ENCODE measurements at places on chromosomes 4 and X. TPM values are rescaled to one million over a fixed set of nuclear protein-coding genes. Genes with fewer than 3 reads are reported as not detected.

Gene RAB41
- total RNA-seq = not detected

Gene ADAMTS3
- 2.1 TPM for total RNA-seq

Gene MAP9
- total RNA-seq = 12.6 TPM

Gene NCBP2L
- total RNA-seq = not detected

Gene KLHL13
- 22.5 TPM for total RNA-seq

Gene ASB5
- 0.51 TPM for total RNA-seq

Gene CENPE
- 1.5 TPM for total RNA-seq

Gene DDX53
- total RNA-seq = not detected

Gene NAA11
- total RNA-seq = not detected

Gene PRSS12
- total RNA-seq = 59.9 TPM

Gene SPANXN4
- total RNA-seq = not detected

Gene POU3F4
- total RNA-seq = not detected

GRCh38 chrX:48711929-48712505, 15.5 kb downstream of the SUV39H1 start:
- DNase-seq = no peak

- no peak for DNase-seq
These were observed 20.4 kb upstream of the SH3KBP1 start for GRCh38 chrX:19907794-19908193.

GRCh38 chr4:151329217-151330007, 4.0 kb upstream of the SH3D19 start:
- DNase-seq = no peak

GRCh38 chr4:168759959-168760527, 250.0 kb downstream of the CBR4 start:
- DNase-seq = no peak

GRCh38 chr4:139808808-139809756, 143.5 kb downstream of the MGST2 start:
- DNase-seq = peak; percentile 41

DNA sequence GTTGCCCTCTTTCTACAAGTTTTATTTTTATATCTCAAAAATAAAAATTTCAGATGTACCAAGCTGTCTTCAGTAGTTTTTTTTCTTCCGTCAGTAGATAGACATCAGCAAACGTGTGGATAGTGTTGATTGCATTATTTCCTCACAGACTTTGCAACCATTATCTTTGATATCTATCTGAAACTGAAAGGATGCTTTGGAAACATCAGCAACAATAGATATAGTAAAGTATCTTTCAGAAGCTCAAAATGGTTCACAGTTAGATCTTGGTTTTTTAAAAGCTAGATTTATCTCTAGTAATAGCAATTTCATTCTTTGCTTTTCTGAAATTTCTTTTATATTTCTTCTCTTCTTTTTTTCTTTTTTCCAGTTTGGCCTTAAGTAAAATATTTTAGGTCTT, 246.9 kb upstream of the PCDH7 start:
- DNase-seq = no peak

DNA sequence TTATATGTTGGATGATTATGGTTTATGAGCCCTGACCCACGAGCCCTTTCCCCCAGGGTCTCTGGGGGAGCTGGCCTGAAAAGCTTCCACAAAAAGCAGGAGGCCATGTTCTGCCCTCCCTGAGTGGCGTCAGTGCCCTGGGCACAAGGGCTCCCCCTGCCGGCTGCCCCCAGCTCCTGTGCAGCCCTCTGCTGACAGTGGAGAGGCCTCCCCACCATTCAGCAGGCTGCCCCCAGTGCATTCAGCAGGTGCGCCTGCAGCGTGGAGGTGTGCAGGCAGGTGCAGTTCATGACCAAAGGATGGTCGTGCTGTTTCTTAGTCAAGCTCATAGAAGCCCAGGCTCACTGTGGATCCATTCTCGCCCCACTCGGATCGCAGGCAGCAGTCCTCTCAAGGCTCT, 12.5 kb upstream of the S100P start:
- no peak for DNase-seq

DNA sequence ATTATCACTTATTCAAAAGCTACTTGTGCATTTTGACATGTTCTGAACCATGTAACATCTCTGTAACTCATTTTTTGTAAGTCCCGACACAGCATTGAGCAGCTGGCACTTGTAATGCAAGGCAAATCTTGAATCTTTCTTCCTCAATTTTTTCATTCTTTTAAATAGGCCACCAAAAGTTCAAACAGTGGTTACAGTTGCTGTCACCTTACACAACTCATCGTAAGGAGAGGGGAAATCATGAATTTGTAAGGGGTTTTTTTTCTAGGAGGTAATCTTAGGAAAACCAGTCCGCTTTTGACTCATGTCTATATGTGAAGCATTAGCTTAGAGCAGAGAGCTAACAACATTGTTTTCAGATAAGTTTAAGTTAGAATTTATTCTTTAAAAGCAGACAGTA, 124.5 kb downstream of the PDLIM5 start:
- DNase-seq = no peak

DNA sequence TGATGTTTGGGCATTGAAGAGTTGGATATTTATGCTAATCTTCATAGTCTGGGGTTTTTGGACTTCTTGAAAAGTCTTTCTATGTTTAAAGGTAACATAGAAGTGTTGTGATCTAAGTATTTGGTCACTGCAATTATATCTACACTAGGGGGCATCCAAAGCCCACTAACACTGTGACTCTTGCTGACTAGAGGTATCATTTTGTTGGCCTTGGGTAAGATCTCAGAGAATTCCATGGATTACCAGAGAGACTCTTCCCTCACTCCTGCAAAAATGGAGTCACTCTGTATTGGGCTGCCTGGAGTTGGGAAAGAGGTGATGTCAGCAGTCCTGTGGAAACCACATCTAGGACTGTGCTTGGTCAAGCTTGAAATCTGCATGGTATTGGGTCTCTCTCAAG, 1077.6 kb downstream of the FAM133A start:
- no peak for DNase-seq

DNA sequence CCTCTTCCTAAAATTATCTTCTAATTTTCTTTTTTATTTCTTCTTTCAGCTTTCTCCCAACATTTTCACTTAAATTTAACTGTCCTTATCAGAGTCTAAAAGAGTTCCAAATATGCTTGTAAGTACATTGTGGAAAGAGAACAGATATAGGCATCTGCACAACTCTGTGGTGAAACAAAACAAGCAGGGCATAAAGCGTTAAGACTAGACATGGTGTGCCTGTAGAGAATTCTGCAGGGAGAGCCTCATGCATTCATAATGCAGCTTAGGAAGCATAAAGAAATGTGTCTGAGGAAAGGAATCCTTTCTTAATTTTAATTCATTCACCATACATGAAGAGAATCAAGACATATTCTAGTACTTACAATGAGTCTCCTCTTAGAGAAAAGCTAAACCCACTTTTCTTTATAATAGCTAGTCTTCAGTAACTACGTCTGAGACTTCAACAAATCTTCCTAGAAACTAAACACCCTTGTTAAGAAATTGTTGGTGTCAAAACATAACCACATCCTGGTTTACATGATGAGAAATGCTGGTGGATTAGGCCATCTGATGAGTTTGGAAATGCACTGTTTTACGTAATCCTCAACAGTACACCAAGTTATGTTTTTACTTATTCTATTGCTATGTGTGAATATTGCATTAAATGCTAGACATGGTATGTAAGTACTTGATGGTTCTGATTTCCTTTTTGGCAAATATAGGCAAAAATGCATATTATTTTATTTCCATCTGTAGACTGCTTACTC, 307.8 kb upstream of the GIMD1 start:
- peak; percentile 49 for DNase-seq

DNA sequence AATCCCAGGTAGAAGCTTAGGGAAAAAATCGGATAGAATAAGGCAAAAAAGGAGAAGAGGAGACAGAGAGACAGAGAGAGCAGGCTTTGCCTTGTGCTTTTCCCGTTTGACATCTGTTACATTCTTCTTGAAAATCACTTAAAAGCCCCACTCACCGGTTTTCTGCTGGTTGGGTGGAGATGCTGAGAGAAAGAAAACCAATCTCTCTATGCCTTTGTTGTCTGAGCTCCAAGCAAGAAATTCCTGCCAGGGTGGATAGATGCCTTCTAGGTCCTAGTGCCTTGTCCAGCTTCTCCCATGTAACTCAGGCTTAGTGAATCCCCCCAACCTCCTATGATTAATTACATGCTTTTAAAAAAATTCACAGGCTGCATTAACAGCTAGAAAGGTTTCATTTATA, at the start of gene DCX:
DCX (minus strand) TSS at position 210 of the 400 bp plus-strand sequence. CDS start 1,794 bp downstream, outside the sequence.
- no peak for DNase-seq

DNA sequence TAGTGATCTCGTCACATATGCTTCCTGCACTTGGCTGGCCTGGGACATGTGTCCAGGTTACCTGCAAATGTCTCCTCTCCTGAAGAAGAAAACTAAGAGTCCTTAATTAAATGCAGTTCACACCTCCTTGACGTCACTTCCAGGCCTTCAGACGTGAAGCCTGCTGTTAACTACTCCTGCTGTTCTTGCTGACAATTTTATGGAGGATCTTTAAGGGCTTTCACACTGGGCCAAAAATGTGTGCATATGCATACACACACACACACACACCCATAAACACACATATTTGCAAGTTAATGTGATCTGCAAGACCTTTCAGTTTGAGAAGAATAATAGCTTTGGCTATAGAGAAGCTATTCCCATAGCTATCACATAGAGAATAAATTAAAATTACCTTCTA, 267.9 kb downstream of the AFF2 start:
- DNase-seq = no peak

DNA sequence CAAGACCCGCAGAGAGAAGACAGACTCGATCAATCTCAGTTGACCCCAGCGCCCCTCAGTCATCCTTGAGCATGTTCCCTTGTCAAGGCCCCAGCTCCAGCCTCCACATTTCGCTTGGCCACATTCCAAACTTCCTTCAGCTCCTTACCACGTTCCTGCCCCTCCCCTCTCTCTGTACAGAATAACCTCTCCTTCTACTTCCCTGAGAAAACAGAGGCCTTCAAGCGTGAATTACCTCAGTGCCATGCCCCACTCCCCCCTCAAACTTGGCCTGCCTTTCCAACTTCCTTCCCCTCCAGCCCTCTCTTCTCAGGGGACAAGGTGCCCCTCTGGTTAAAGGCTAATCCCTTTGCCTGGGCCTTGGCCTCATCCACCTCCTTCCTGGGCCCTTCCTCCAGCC, 3.2 kb upstream of the RIPPLY1 start:
- no peak for DNase-seq

GRCh38 chrX:111467896-111468295, 43.5 kb upstream of the SERTM2 start:
- DNase-seq = no peak

- DNase-seq = no peak
These were observed 490.3 kb upstream of the PABPC4L start for GRCh38 chr4:134691915-134692314.

- no peak for DNase-seq
These were observed 2.3 kb upstream of the RNF212 start for GRCh38 chr4:1115528-1116293.

GRCh38 chrX:23332101-23332887, 2.4 kb upstream of the PTCHD1 start:
- DNase-seq = peak; percentile 0

GRCh38 chr4:120630427-120630826, 292.1 kb downstream of the PRDM5 start:
- DNase-seq = peak; percentile 7

- DNase-seq = peak; percentile 18
These were observed 222.8 kb downstream of the FRMPD4 start for GRCh38 chrX:12360986-12361598.

DNA sequence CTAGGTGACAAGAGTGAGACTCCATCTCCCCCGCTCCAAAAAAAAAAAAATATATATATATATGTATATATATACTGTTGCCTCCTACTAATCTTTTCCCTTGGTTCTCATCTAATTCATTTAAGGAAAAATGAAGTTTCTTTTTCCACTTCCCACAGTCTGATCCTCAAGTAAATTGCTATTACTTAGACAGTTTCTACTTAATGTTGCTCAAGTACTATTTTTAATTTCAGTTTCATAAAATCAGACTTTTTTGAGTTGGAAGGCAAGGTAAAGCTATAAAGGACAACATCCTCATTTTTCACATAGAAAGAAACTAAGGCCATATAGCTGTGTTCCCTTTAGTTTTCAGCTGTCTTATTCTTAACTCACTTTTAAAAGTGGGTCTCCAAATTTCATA, 5.8 kb downstream of the RXFP1 start:
- DNase-seq = no peak

GRCh38 chr4:26724534-26724933, 136.1 kb upstream of the STIM2 start:
- no peak for DNase-seq

DNA sequence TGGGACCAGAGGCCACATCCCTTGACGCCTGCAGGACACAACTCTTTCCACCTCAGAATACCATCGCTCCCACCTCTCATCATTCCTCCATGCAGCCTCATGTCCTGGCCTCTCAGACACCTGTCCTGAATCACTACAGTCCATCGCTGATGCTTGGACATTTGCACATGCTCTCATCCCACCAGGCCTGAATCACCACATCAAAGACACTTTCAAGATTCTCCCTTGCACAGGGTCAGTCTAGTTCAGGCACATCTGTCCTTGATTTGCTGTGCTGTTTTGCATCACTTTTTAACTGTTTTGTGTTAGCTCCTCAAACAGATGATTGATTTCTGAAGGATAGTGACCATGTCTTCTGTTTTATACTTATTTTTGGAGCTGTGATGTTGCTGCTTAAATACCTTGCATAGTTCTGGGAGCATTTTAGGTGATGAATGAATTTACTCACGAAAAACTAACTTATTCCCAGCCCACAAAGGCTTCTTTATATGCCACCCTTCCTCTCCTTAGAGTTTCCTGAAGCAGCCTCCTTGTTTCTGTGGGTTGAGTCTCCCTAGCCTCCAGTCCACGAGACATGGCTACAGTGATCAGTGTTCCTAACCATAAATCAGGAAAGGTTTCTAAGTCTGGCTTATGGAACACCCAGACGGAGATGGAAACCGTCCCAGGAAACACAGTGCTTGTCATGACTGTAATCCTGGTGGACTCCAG, 2.6 kb downstream of the FAM114A1 start:
- DNase-seq = peak; percentile 36

- no peak for DNase-seq
These were observed 89.8 kb downstream of the FAM193A start for GRCh38 chr4:2626231-2626630.

- no peak for DNase-seq
These were observed 626.8 kb downstream of the TLL1 start for GRCh38 chr4:166499820-166500219.

GRCh38 chr4:61376301-61376700, 176.2 kb downstream of the ADGRL3 start:
- DNase-seq = no peak

GRCh38 chr4:72641611-72642010, 72.6 kb upstream of the ADAMTS3 start:
- DNase-seq = peak; percentile 7

GRCh38 chrX:421646-422391, 35.1 kb upstream of the PPP2R3B start:
- DNase-seq = no peak

DNA sequence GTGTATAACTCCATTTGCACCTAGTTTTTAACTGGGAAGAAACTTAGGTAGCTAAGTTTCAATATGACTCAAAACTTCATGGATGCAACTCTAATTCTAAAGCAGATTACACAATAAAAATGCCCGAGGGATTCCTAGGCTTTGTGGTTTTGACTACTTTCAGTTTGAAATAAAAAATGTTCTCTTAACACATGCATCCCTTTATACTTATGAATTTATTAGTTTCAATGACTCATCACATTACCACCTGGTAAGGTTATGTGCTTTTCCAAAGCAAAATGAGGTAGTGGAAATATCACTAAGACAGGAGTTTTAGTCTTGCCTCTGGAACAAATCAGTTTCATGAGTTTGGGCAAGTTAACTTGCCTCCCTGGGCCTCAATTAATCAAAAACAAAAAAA, 125.5 kb downstream of the OPHN1 start:
- peak; percentile 51 for DNase-seq
